ENCODE measurements at places on chromosomes 3 and 15.

DNA sequence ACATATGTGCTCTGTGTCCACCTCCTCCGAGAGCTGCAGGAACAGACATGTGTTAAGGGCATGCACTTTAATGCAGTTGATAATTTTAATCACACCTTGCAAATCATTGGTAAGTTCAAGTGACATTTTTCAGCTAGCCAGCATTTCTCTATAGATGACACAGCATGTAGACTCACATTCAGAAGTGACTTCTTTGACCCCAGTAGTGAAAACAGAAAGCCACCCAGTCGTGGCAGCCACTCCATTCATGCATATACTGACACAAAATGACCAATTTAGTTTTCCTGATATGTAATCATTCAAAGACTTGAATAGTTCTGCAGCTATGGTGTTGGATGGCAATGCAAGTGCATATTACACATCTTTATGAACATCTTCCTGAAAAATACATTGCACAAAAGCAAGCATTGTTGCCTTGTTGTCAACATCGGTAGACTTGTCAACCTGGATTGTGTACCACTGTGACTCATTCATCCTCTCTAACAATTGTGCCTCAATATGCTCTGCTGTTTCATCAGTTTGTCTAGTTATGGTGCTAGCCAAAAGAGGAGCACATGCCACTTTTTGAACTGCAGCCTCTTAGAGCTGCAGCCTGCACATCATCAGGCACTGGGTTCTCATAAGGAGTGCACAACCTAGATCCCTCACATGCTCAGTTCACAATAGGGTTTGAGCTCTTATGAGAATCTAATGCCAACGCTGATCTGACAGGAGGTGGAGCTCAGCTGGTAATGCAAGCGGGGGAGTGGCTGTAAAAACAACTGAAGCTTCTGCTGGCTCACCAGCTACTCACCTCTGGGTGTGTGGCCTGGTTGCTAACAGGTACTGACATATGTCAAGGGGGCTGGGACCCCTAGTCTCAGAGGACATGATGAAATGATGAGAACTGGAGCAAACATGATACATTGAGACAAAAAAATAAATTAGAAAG is 622.0 kb downstream of the PYDC2 start:
- DNase-seq, result no peak

DNA sequence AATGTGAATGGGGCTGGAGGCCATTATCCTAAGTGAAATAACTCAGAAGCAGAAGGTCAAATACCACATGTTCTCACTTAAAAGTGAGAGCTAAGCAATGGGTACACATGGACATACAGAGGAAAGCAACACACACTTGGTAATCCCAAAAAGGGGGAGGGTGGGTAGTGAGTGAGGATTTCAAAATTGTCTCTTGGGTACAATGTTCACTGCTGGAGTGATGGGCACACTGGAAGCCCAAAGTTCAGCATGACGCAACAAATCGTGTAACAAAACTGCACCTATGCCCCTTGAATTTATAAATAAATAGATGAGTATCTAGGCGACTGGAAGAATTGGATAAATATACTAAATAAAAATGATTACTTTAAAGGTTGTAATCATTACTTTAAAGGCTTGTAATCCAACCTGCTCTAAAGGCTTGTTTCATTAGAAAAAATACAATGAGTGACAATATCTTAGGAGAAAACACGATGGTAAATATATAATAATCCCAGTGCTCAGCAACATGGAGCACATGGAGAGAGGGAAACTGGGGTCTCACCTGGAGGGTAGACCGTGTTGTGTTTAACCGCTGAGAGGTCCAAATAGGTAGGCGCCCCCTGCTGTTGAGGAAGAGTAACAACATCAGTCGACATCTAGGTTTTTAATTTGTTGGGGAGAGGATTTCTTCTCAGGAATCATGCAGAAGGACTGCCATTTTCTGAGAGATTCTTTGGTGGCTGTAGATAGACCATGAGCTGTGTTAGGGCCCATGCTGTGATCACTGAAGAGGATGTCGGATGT is 78.5 kb upstream of the ROBO1 start:
- no peak for DNase-seq

- DNase-seq, result no peak
Measured at GRCh38 chr15:34993877-34994276, 5.8 kb upstream of the ZNF770 start.

GRCh38 chr3:26099692-26100091 is 309.8 kb downstream of the OXSM start:
- no peak for DNase-seq

GRCh38 chr15:71426792-71427191 is 311.5 kb downstream of the THSD4 start:
- DNase-seq, result no peak

DNA sequence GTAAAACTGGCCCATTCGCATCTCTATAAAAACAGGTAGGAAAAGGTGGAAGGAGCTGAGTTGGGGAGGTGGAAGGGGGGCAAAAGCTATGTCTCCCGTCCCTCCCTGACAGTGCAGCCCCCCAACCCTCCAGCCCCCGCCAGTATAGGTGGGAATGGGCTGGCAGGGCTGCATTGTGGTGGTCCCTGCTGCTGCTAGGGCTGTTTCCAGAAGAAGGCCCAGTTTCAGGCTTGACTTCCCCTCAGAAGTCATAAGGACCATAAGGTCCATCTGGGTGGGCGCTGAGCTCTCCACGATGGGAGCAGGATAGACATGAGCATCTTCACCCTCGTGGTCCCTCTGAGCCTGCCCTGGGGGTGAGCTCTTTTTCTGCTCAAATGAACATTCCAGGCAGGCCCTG is 44.2 kb downstream of the APBA2 start:
- DNase-seq, result no peak

DNA sequence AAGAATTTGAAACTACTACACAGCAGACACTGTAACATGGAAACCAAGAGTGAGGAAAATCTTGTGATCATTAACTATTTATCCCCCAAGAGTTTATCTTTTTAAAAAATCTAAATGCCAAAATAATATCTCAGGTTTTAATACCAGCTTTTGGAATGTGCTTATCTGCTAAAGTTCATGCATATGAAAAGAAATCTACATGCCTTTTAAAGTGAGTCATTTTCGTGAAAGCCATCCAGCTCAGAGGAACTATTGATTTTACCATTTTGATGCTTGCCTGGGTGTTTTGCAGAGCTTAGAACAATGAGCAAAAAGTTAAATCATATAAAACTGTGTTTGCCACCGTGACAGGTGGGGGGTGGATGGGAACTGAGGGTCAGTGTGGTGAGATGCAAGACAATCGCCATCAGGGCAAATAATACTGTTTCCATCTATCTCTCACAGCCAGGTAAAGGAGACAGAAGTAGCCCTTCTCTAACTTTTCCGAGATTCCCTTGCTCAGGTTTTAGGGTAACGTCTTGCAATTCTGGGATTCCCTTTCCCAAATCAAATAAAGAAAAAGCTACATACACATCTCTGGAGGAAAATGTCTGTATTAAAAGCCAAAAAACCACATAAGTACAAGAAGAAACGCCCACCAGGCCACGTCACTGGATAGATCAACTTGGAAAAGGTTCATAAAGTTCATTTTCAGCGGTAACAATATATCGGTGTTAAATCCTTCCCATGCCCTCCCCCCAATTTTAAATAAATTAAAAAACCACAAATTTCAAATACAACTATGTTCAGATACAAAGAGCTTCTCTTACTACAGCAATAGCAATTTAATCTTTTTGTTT is 2.0 kb downstream of the TMEM158 start:
- no peak for DNase-seq

- DNase-seq, result no peak
Measured at GRCh38 chr3:196471551-196471950, 32.0 kb downstream of the RNF168 start.

GRCh38 chr3:29503958-29504357 is 223.1 kb downstream of the RBMS3 start:
- DNase-seq, result no peak

GRCh38 chr15:39593071-39593655 is 12.3 kb downstream of the THBS1 start:
- DNase-seq, result no peak

DNA sequence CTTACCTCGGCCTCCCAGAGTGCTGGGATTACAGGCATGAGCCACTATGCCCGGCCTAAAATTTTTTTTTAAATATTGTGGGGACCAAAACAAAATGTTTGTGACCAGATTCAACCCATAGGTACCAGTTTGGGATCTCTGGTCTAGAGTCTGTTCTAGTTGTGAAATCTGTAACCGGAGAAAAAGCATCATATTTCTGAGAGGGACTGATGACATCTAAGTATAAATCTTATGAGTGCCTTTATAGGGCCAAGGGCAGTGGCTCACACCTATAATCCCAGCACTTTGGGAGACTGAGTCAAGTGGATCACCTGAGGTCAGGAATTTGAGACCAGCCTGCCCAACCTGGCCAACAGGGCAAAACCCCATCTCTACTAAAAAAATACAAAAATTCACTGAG is 14.1 kb upstream of the OSBPL11 start:
- no peak for DNase-seq

GRCh38 chr3:196749125-196749524 is 9.5 kb downstream of the PAK2 start:
- no peak for DNase-seq

- no peak for DNase-seq
Measured at GRCh38 chr3:37321377-37321781, 147.0 kb upstream of the LRRFIP2 start.

- DNase-seq, result no peak
Measured at GRCh38 chr15:94397337-94397736, 166.0 kb downstream of the MCTP2 start.

GRCh38 chr3:153925841-153926514 is 195.2 kb upstream of the ARHGEF26 start:
- no peak for DNase-seq

- no peak for DNase-seq
Measured at GRCh38 chr3:188052169-188053035, 101.6 kb upstream of the LPP start.

DNA sequence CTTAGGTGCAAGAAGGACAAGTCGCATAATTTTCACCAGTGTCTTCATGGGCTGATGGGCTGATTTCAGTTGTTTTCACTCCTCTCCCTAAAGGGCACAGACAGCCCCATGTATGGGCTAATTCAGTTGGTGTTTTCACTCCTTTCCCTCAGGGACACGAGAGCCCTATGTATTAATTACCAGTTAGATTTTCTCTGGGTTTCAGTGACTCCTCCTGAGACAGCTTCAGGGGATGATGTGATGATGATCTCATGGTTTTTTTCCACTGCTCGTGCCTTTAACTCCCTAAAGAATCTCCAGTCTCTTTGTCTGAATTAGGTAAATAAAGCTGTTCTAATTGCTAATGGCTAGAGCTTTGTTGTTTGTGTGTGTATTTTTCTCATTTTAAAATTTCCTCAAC is 9.9 kb downstream of the RAMAC start:
- DNase-seq, result no peak

GRCh38 chr3:184637705-184638104 is 74.2 kb downstream of the MAGEF1 start:
- DNase-seq, result no peak

DNA sequence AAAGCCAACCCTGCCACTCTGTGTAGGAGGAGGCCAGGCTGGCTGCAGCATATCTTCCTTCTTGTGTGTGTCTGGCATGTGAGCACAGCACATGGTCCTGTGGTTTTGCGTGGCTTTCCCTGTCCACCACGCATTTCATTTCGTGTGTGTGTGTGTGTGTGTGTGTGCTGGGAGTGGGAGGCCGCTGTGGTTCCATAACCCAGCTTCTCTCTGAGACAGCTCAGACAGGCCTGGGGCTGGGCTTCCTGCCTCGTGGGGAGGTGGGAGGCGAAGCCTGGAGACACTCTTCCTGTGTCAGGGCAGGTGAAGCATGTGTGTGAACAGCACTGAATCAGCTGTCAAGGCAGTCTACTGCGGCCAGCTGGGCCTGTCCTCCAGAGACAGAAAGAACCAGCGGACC is 16.0 kb upstream of the MRPS22 start:
- DNase-seq, result no peak

GRCh38 chr3:193457526-193457925 is 79.0 kb upstream of the ATP13A5 start:
- DNase-seq, result no peak

GRCh38 chr3:100019719-100020118 is 94.6 kb downstream of the FILIP1L start:
- DNase-seq, result no peak

DNA sequence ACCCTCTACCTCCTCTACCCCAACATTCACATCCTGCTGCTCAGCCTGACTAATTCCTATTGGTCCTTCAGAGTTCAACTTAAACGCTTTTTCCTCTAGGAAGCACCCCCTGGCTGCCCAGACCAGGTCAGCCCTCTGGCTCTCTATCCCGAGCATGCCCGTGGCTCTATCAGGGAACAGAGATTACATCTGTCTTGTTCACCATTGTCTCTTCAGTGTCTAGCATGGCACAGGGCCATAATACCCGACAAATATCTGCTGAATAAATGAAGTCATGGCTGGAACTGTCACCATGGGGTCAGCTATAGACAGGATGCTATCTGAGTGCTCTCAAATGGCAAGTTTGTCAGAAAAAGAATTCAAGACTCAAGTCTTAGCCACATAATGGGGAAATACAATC is 296.9 kb upstream of the CHRNA7 start:
- no peak for DNase-seq

GRCh38 chr15:44443515-44443914 is 16.1 kb downstream of the CTDSPL2 start:
- DNase-seq, result no peak

GRCh38 chr3:65751123-65751700 is 287.5 kb downstream of the MAGI1 start:
- no peak for DNase-seq

DNA sequence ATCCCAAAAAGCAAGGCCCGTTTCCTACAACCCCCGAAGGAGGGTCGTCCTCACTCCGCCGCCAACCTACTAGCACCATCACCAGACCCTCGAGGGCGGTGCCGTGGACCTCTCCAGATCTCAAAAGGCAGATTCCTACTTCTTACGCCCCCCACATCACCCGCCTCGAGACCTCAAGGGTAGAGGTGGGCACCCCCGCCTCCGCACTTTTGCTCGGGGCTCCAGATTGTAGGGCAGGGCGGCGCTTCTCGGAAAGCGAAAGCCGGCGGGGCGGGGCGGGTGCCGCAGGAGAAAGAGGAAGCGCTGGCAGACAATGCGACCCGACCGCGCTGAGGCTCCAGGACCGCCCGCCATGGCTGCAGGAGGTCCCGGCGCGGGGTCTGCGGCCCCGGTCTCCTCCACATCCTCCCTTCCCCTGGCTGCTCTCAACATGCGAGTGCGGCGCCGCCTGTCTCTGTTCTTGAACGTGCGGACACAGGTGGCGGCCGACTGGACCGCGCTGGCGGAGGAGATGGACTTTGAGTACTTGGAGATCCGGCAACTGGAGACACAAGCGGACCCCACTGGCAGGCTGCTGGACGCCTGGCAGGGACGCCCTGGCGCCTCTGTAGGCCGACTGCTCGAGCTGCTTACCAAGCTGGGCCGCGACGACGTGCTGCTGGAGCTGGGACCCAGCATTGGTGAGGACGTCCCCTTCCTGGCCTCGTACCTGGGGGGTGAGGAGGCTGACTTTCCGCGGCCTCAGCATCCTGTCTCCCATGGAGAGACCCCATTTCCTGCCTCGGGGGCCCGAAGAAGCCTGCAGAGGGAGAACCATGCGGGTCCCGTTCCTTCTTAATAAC is at the start of gene MYD88:
Gene MYD88 (plus strand): TSS at position 313 of the 842 bp plus-strand sequence. CDS start 40 bp downstream, at position 353.
- DNase-seq, result peak; percentile 81
